CD4-positive, alpha-beta T cell treated with Interleukin-15 for 1 hour (primary cell): ENCODE measurements at places on chromosomes 7 and 10.

DNA sequence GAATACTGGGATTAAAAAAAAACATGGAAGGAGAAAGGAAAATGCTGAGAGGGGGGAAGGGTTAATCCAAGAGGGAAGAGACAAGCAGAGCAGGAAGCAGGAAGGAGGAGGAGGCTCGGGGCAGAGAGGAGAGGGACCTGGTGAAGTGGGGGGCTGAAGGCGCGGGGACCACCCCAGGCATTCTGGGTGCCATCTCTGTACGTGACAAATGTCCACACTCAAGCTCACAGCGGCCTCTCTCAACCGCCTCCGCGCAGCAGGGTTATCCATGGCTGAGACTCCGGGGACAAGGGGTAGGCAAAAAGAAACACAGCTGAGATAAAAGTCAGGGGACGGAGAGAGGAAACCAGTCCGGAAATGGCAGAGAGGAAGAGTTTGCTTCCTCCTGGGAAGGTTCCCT is 33.9 kb downstream of the EN2 start:
- DNase-seq = no peak

GRCh38 chr10:17033529-17034260 is 95.9 kb downstream of the CUBN start:
- DNase-seq = no peak

- no peak for DNase-seq
Observed at GRCh38 chr7:12814107-12814506, 126.7 kb downstream of the ARL4A start.

- DNase-seq = no peak
Observed at GRCh38 chr10:58892031-58892531, 284.4 kb upstream of the PHYHIPL start.

DNA sequence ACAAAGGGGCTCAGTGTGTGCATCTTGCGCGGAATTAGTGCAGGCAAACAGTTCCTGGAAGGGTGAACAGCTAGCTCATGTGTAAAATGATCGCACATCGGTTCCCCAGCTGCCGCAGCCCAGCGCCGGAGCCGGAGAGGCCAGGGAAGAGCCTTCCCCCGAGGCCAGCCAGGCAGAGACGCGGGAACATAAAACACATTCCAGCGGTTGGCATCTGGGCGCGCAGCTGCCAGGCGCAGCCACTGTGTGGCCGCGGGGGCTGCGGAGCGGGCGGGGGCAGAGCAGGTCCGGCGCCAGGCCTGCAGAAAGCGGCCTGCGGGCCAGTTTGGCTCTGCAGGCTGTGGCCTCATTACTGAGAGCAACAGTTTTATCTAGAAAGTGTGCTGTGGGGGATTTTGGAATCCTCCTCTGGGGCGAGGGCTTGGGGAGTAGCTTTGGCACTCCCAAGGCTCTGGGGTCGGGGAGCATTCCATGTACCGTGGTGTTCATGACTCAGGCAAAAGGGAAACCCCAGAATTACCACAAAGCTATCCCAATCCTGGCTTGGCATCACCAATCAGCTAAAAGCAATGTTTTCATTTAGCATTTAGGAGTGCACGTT is 74.3 kb downstream of the SAMD9 start:
- DNase-seq = no peak

- no peak for DNase-seq
Observed at GRCh38 chr10:83849150-83849549, 290.2 kb upstream of the GHITM start.

DNA sequence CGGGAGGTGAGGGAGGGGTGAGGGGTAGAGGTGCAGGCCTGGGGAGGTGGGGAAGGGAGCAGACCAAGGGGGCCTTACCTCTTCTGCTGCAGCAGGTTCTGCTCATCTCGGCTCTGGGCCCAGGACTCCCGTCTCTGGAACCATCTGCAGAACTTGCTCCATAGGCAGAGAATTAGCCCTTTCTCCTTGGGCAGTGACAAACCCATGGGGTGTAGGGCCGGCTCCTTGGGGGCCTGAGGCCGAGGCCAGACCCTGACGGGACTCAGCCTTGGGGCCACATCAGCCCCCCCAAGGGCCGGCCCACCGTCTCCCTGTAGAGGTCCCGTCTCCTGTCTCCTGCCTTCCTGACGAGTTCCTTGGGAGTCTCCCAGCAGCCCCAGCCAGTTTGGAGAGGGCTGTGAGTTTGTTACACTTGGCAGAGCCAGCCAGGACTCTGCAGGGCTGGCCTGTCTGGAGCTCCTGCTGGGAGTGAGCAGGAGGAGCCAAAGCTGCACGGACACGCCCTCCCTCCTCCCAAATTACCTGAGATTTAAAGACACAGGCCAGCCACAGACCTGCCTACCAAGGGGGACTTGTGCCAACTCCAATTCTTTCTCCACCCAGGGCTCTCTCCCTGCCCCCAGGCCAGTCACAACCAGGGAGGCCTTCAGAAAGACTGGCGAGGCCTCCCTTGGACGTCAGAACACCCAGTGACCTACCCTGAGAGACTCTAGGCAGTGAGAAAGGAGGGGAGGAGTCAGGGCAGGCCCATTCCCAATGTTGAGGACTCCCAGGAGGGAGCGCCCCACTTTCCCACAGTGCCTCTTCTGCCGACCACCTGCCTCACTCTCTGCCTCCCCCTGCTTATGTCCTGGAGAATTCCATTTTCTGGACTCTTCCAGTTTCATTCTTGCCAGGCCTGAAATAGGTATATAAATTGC is at the start of gene TRPV6:
Gene TRPV6, minus strand, starts transcription at position 435 of the 920 bp plus-strand sequence.
- DNase-seq = no peak

GRCh38 chr7:99618726-99619125 is 2.0 kb downstream of the ZSCAN25 start:
- no peak for DNase-seq

- no peak for DNase-seq
Observed at GRCh38 chr7:34341326-34341725, 316.7 kb upstream of the NPSR1 start.

- DNase-seq = no peak
Observed at GRCh38 chr10:101993221-101993620, 62.8 kb downstream of the ARMH3 start.

DNA sequence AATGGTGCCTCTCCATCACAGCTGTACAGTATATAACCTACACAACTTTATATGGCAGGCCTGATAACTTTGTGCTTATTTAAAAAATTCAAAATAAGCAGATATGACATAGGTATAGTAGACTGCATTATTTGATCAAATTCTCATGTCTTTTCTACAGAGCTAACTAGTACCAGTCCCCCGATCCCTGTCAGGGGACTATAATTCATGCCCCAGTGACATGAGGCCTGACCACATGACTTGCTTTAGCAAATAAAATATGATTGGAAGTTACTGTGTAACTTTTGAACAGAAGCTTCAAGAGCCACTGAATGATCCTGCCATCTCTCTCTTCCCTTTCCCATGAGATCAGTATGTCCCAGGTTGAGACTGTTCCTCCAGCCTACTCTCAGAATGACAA is 49.2 kb upstream of the WNT2 start:
- no peak for DNase-seq

GRCh38 chr7:158649279-158649678 is 55.3 kb downstream of the NCAPG2 start:
- DNase-seq = no peak

DNA sequence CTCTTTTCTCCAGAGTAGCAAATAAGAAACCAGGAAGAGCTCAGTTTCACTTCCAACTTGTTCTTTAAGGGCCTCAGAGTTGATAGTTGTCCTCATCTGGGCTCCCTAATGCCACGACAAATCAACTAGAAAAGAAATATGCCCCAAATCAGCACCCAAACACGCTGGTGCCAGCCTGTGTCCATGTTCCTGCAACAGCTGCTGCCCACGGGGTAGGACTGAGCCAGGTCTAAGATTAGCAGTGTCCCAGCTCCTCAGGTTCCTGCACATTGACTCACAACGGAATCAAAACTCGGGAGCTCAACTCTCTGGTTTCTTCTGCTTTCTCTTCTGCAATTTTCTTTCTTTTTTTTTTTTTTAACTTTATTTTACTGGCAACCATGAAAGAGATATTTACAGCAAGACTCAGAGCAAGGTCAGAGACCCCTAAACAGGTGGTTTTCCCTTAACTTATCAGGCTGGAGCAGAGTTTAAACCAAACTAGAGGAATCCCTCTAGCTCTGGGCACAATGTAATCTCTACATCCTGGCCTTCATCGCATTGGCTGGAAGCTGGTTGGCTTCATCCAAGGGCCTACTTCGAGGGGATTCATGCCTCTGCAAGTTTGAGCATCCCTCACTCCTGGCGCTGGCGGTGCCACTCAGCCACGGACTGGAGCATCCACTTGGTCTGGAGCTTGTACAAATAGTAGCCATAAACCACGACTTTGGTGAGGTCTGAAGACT is 126.1 kb downstream of the PFKFB3 start:
- DNase-seq = no peak

GRCh38 chr7:47893721-47894365 is 54.4 kb downstream of the PKD1L1 start:
- DNase-seq = no peak

- no peak for DNase-seq
Observed at GRCh38 chr7:111708072-111708471, 145.8 kb upstream of the IMMP2L start.

DNA sequence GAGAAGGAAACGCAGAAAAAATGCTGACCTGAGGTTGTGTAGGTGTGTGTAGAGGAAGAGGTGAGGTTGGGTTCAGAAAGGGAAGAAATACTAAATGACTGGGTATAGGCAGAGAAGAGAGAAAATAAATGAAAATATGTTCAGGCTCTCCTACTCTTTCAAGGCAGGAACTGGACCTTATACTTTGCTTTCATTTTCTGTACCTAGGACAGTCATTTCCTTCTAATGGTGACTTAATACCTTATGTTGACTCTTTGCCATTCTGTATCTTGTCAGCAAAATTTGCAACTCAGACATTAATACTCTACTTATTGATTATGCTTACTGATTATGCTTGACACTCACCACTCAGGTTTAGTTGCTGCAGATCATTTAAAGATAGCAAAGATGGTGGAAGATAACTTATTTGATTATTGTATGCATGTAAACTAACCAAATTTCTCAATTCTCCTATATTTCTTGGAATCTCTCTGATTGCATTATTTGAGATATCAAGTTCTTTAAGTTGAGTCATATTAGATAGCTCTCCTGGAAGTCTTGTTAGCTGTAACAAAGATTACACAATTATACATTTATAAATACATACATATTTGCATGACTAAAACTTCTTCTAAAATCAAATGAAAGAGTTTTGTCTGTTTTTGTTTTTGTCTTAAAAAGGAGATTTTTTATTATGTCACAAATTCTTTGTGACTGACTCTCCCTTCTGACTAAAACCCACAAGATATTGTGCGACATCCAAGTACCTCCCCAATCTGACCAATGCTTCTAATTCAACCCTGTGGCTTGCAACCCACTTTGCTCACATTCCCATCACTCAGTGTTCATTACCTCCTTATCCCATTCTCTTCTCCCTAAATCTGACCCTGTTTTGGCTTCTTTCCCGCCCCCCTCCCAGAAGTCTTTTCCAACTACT is 20.0 kb downstream of the LRRD1 start:
- no peak for DNase-seq

DNA sequence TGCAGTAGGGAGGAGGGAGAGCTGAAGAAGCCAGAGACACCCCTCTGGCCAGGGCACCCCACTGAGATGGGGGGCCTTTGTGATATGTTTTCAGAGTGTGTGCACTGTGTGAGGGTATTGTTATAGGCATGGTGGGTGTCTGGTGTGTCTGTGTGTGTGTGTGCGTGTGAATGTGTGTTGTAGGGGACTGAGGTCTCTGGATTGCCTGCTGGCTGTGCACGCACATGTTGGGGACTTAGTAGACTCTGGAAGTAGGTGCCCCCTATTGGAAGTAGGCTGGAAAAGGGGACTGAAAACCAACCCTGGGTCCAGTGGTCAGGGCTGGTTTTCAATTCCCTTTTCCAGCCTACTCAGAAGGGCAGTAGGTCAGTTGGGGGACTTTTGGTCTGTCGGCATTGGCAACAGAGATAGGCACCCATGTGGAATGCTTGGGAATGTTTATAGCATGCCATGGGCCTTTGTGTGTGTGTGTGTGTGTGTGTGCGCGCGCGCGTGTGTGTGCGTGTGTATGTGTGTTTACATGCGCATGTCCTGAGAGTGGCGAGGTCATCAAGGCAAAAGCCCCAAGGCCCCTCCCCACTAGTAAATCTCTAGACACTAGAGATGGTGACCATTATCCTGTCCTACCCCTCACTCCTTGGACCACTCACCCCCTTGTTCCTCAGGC is 78.8 kb downstream of the HIF1AN start:
- no peak for DNase-seq

- DNase-seq = no peak
Observed at GRCh38 chr10:4719671-4720070, 106.3 kb upstream of the AKR1E2 start.

GRCh38 chr10:84588426-84588825 is 260.0 kb downstream of the CCSER2 start:
- no peak for DNase-seq

DNA sequence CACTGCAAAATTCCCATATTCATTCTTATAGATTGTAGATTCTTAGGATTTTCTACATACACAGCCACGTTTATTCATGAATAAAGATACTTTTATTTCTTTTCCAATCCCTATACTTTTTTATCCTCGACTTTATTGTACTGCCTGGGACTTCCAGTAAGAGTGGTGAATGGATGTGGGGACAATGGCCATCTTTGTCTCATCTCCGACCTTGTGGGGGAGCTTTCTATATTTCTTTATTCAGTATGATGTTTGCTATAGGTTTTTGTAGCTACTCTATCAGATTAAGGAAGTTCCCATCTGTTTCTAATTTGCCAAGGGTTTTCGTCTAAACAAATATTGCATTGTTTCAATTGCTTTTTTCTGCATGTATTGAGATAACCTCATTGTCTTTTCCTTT is 184.3 kb downstream of the FOXP2 start:
- no peak for DNase-seq

DNA sequence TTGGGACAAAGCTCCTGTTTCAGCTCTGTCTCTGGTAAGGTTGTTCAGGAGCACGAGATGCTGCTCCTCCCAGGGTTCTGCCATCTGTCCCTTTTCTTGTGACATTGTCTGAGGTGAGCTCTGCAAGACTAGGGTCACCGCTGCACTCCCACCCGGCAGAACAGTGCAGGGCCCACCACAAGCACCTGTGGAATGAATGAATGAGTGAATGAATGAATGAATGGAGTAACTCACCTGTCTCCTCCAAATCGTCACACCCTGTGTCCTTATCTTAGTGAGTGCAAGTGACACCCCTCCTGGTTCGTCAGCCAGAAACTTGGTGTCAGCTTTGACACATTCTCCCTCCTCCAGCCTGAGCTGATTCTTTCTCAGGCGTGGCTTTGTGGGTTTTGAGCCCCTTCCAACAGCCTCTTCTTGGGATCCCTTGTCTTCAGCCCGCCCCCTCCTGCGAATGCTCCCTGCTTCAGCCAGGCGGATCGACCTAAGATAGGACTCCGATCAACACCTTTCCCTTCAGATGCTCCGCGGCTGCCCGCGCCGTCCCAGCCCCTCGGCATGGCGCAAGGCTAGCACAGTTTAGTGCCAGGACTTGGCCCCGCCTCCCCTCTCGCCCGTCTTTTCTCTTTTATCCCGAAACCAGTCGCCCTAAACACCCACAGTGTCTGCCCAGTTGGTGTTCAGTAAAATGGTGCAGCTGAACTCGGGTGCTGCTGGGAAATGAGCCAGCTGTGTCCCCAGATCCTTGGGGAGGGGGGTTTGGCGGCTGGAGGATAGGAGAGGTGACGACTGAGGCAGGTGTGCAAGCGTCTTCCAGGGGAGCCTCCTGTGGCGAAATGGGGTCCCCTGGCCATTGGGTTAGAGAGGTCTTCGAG is 89.3 kb downstream of the BEND7 start:
- DNase-seq = no peak
